ENCODE measurements at places on chromosomes 1 and 21. TPM values are rescaled to one million over a fixed set of nuclear protein-coding genes. Genes with fewer than 3 reads are reported as not detected.

Gene DCDC2B
- total RNA-seq, result 0.22 TPM

DNA sequence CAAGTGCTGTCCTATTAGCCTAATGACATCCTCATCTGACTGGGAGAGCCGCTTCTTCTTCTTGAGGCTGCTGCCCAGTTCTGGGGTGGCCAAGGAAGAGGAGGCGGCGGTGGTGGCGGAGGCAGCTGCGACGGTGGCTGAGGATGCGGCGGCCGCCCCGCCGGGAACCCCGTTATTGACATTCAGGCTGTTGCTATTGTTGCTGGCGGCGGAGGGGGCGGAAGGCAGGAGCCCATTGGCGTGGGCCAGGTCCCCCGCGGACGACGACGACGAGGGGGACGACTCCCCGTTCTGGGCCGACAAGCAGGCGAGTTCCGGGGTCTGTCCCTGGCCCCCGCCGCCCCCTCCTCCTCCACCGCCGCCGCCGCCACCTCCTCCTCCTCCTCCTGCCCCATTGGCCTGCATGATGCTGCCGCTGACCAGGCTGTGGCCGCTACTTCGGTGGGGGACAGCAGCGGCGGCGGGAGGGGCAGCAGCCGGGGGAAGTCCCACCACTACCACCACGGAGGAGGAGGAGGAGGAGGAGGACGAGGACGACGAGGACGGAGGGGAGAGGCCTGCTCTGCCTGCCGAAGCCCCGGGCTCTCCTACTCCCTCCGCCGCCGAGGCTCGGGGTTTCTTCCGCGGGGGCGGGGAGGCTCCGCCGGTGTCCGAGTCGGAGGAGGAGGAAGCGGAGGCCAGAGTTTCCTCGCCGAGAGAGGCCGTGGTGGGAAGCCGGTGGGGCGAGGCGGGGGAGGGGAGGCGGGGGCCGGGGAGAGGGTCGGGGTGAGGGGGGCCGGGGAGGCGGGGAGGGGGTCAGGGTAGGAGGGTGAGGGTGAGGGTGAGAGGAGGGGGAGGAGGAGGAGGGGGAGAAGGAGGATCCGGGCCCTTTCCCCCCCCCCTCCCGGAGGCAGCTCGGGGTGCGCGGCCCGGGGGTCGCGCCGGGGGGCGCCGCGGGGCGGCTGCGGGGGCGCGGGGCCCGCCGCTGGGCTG, 610 bp downstream of the WDR26 start:
- peaks cover 39% of the 10 kb centered on the region for H3K4me1 ChIP-seq
- peak overlapping the region; percentile 90 for H3K27ac ChIP-seq
- H3K27me3 ChIP-seq, result no peaks in the 10 kb centered on the region

DNA sequence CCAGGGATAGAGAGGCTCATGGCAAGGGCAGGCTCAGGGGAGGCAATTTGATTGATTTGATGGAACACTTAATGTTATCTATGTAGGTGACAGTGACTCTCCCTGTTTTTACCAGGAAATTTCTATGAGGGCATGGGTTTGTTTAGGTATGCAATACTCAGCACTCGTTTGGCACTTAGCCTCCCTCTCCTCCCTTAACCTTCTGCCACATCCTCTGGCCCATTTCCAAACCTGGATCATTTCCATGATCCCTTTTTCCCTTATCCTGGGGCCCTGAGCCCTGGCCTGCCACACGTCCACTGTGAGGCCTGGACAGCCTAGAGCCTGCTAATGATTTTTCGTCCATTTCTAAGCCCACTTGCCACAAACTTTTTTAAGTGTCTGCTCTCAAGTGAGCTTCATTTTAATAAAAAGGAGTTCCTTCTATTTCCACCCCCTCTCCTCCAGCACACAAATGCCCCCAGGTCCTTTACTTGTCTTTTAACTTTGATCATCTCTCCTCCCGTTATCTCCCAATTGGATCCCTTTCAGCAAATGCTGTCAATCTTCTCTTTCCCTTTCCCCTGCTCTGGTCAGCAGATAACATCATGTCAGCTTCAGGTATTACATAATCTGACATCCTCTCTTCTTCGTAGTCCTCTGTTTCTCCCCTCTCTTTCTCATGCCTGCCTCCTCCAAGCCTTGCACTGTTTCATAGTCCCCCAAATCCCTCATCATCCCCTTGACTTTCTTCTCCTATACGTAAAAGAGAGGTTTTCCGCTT, 37.8 kb upstream of the GADD45A start:
- H3K4me3 ChIP-seq, result no peak overlapping the region
- no peaks in the 10 kb centered on the region for H3K4me1 ChIP-seq
- H3K27ac ChIP-seq, result no peak overlapping the region
- no peaks in the 10 kb centered on the region for H3K36me3 ChIP-seq
- H3K27me3 ChIP-seq, result no peaks in the 10 kb centered on the region

DNA sequence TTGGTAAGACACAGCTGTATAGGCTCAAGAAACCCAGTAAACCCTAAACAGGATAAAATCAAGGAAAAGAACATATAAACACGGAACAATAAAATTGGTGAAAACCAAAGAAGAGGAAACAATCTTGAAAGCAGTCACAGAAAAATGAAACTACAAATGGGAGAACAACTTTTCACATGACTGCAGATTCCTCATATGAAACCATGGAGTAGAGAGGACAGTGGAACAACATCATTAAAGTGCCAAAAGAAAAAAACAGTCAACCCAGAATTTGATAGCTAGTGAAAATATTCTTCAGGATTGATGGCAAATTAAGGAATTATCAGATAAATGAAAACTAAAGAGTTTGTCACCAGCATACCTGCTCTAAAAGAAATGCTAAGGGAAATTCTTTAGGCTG, 23.9 kb upstream of the B3GALT5 start:
- peaks cover 28% of the 10 kb centered on the region for H3K27me3 ChIP-seq
- no peaks in the 10 kb centered on the region for H3K4me1 ChIP-seq
- peaks cover 4% of the 10 kb centered on the region for H3K36me3 ChIP-seq
- DNase-seq, result no peak
- no peak overlapping the region for H3K27ac ChIP-seq

Gene BSND
- total RNA-seq, result not detected

Data from natural killer cell treated with Interleukin-12 subunit alpha and Interleukin-12 subunit beta and Interleukin-15 and Interleukin-18, amount 100 ng/mL, for 72 hours (primary cell).